ENCODE measurements at places on chromosomes 7 and 10. TPM values are rescaled to one million over a fixed set of nuclear protein-coding genes. Genes with fewer than 3 reads are reported as not detected.

- DNase-seq, result peak; percentile 33
Measured at GRCh38 chr10:77925795-77926565, 575 bp downstream of the DLG5 start.

Gene CALD1
- not detected for total RNA-seq

DNA sequence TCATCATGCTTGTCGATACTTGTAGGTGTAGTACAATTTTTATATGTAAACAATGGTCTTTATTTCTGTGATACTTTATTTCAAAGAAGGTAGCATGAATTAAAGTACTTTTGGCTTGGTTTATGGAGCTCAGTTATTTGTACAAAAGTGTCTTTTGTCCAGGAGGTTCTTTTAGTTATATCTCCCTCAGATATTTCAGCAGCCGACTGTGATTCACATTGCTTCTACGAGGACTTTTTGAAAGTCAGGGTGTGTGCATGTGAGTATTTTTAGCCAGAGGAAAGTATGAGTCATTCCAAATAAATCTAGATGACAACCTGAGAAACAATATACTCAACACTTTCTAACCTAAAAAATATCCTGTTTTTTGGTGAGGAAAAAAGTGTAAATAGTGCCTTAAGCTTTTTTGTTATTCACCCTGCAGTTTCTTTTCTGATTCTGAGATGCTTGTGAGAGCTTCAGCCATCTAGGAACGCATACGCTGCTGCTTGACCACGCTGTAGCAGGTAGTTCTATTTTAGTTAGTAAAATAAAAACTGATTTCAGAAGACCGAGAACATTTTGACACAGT, 595 bp upstream of the SUN1 start:
- DNase-seq, result no peak

GRCh38 chr7:40470091-40470592, 335.3 kb downstream of the SUGCT start:
- no peak for DNase-seq

DNA sequence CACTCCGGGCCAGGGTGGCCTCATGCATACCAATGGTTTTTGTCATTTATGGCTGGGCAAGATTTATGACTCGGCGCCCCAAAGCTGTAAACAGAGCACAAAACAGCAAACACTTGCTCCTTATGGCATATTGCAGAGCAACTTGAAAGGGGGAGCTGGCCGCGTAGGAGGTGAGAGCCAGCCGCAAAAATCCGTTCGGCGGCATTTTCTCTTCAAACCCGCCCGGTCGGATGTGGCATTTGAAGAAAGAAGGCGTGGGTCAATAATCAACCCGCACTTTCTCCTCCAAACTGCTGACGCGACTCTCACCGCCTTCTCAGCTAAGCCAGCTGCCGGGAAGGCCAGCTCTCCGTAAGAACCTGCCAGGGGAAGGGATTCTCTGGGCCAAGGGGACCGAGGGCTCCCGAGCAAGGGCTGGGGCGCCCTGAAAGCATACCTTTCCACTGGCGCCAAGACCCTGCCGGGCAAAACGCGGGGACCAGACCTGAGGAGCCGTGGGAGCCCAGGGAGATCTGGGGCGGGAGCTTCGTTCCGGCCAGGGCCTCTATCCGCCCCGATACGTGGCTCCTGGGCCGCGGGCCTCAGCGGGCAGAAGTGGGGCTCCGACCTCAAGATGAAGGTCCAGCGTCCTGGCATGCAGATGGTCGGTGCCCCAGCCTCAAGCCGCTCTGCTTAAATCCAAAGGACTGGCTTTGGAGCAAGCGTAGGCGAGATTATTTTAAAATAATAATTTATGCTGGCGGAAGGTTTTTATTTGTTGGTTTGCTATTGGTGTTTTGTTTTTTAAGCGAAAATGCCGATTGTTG, 12.9 kb upstream of the HOXA2 start:
- DNase-seq, result no peak

Gene CAV1
- not detected for total RNA-seq

All from CD4-positive, alpha-beta T cell (primary cell).